ENCODE measurements at places on chromosomes 5 and 9.

- DNase-seq, result no peak
Observed at GRCh38 chr5:6493681-6494454, 45.2 kb downstream of the UBE2QL1 start.

DNA sequence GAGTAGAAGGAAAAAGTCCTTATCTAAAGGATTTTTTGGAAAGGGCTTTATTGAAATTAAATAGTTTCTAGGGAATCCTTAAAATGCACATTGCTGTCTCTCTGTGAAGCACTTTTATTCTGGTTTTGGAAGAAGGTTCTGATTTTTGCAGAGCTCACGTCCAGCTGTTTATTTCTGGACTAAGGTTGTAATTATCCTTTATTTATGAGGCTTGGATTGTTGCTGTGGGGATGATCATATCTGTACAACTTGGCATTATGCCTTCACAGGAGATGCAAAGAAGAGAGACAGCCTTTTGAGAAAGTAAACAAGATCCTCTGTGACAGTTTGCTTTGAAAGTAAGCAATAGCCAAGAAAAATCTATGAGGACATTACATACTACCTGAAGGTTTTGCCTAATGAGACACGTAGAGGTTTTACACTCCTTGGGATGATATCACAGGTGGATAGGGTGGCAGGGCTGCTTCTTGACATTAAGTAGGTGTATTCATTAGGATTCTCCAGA is 14.6 kb downstream of the SMARCA2 start:
- no peak for DNase-seq

DNA sequence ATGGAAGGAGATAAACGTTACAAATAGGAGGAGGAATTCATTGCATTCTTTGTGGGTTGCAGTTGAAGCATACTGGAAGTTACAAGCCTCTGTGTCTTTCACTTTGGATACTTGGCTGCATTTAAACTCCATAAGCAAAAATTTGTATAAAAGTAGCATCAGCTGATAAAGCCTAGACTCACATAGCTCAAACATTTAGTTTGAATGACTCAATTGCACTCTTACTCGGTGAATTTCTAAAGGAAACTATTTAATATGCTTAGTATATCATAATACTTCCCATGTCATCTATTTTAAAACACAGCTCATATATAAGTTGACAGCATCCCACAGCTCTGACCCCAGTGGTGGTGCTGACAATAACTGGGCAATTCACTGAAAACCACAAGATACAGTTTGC is 596.6 kb upstream of the ZNF608 start:
- no peak for DNase-seq

DNA sequence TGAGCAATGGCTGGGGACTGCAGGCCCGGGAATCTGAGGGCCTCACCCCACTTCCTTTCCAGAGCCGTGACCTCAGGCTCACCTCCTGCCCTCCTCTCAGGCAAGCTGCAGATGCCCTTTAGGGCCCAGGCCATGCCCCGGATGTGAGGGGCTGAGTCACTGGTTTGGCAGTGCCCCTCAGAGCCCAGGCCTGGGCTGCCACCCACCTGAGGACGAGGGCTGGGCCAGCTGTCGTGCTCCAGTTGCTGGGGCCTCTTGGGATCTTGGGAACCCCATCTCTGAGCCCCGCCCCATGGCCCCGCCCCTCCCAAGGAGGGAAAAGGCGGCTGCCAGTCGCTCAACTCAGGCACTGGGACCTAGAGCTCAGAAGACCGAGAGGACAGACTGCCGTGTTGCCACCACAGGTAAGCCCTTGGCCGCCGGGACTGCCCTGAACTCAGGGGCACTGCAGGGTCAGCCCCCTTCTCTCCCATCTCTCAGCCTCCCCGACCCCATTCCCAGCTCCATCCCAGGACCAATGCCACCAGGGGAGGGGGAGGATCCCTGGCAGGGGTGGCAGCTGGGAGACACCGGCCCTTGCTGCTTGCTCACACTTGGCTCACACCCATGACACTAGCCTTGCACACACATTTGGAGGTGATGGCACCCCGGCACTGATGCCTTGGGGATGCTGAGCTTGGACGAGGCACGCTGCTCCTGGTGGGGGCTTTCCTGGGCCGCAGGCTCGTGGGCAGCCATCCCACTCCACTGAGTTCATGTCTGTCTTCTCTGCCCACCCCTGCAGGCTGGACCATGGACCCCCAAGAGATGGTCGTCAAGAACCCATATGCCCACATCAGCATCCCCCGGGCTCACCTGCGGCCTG is at the start of gene CYSRT1:
Gene CYSRT1, plus strand, starts transcription at position 345 of the 865 bp plus-strand sequence. Its CDS starts 448 bp downstream, at position 793.
- DNase-seq, result no peak

DNA sequence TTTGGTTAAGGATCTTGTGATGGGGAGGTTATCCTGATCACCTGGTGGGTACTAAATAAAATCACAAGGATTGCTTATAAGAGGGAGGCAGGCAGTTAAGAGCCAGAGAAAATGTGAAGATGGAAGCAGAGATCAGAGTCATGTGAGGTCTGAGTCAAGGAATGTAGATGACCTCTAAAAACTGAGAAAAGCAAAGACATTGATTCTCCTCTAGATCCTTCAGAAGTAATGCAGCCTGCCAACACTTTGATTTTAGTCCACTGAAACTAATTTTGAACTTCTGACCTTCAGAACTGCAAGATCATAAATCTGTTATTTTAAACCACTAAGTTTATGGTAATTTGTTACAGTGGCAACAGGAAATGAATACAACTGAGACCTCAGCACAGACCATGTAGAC is 499.0 kb downstream of the GADD45G start:
- DNase-seq, result no peak

GRCh38 chr5:16626696-16627264 is 10.0 kb upstream of the RETREG1 start:
- DNase-seq, result peak; percentile 5

- no peak for DNase-seq
Observed at GRCh38 chr5:82421119-82421518, 143.0 kb upstream of the RPS23 start.

- no peak for DNase-seq
Observed at GRCh38 chr9:70105147-70105546, 61.5 kb downstream of the MAMDC2 start.

DNA sequence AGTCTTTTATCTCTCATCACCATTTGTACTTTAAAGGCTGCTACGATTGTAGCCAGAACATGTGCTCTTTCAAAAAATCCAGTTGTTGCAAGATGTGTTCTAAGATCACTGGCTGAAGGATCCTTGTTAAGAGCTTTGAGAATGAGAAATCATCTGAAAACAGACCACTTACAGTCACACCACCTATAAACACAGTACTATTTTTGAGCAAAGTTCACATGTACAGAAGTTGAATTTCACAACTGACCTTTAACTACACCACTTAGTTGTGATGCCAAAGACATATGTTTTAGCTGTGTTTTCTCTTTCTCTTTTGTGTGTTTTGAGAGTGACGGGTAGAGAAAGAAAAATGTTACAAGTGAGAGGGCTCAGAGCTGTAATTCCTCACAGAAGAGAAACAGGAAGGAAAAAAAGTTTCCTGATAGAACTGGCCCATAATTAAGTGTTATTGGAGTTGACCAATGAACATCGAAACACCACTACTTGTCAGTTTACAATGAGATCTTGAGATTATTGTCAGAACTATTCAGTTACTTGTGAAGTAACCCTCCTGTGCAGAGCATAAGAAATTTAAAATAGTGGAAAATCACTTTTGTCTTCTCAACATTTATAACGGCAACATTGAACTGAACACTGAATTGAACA is 245.4 kb downstream of the MLLT3 start:
- DNase-seq, result no peak

GRCh38 chr9:88587885-88588649 is 53.1 kb downstream of the NXNL2 start:
- DNase-seq, result no peak

Data from AML-193 (cell line).